DMS 273 treated with DMSO at 0.1 percent for 48 hours (cell line): ENCODE measurements at places on chromosomes 7 and 10.

- DNase-seq: no peak
Measured at GRCh38 chr10:23403719-23404118, 35.2 kb upstream of the OTUD1 start.

GRCh38 chr7:154686305-154686704, 316.6 kb downstream of the PAXIP1 start:
- no peak for DNase-seq

DNA sequence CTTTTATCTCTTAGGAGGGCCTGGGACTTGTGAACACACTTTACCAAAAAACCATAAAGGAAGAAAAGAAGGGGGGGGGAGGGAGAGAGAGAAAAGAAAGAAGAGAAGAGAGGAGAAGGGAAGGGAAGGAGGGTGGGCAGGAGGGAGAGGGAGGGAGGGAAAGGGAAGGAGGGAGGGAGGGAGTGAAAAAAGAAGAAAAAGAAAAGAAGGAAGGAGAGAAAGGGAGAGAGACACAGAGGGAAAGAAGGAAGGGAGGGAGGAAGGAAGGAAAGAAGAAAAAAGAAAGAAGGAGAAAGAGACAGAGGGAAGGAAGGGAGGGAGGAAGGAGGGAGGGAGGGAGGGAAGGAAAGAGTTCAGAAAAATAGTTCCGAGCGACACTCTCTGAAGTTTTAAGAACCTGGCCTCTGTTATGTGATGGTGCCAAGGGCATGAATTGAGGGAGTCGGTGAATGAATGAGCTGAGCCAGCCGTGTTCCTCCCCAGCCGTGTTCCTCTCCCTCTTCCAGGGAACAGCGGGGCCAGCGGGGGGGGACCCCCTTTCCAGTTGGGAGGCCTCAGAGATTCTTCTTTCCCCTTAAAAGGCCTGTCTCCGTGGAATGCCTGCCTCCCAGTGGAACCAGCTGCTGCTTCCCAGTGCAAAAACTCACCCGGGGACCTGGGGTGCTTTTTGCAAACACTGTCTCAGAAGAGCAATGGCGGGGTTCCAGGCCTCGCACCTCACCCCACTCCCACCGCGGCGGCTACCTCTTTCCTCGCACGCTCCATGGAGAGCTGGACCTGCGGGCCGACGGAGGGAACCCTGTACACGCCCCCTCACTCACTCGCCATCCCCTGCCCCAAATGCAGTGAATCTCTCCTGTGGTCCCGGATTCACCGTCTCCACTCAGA, 84.1 kb downstream of the FOXL3 start:
- DNase-seq: no peak

- no peak for DNase-seq
Measured at GRCh38 chr7:22663721-22664120, 63.3 kb upstream of the IL6 start.

GRCh38 chr10:117374506-117375359, 507 bp downstream of the PDZD8 start:
- DNase-seq: no peak

DNA sequence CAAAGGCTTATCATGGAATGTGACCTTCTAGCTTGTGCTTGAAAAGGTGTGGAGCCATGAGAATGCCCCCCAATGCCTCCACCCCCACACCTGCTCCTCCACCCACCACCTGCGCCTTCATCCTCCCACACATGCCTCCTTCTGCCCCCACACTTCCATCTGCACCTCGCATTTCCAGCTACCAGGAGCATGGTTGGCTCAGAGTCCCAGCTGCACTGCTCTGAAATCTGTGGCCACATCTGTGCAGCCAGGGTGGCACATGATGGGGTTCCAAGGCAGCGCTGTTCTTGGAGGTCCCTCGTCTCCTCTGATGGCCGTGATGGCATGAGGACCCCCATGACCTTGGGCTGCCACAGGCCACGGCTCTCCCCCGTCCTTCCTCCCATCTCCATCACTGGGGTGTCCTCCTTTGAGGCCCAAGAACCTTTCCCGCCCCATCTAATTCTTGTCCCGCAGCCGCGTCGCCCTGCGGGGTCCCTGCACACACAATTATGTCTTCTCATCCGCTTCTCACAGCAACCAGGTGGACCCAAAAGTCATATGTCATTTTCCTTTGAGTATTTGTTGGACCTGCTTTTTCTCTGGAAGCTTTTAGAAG, 40.6 kb upstream of the CNPY1 start:
- DNase-seq: no peak

- DNase-seq: no peak
Measured at GRCh38 chr10:127275793-127276450, 79.5 kb upstream of the INSYN2A start.

DNA sequence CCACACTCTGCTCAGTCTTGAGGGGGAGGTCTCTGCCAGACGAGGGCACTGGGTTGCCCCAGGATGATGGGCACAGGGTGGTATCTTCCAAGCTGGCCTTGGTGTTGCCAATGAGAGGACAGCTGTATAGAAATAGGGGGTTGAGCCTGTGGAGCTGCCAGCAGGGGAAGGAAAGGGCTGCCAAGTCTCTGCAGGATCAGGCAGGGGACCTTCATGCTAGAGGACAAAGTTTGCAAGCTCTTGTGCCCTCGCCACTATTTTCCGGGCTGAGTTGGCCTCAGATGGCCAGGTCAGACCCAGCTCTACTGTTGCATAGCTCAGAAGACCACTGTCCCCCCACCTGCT, 68.7 kb downstream of the ARHGAP22 start:
- DNase-seq: no peak

DNA sequence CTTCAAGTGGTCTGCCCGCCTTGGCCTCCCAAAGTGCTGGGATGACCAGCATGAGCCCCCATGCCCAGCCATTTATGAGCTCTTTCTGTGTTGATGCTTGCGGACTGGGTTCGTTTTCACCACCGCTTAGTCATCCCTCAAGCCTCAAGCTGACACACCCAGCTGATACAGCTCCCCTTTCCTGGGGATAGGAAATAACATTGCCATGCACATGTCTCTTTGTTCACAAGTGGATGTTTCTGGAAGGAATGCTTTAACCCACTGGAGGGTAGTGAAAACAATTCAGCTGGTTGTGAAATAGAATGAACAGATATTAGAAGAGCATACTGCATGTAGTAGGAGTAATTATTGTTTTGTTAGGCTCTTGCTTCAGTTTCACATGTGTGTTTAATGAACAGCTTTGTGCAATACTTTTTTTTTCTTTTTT, 8.5 kb upstream of the METTL27 start:
- no peak for DNase-seq

DNA sequence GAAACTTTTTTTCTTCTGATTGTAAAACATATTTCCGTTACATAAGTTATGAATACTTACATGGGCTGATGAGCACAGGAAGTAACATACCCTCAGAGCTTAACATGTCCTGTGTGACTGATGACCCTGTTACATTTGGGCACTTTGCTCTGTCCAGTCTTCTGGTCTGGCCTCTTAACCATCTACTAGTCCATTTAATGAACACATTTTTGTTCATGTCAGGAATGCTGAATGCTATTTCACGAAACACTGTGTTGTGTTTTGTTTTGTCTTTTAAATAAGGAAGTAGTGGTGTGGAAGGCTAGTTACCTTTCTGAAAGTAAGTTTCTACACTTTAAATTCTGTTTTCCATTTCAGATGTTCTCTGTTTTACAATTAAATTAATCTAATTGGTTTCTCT, 77.7 kb downstream of the RBM33 start:
- no peak for DNase-seq

DNA sequence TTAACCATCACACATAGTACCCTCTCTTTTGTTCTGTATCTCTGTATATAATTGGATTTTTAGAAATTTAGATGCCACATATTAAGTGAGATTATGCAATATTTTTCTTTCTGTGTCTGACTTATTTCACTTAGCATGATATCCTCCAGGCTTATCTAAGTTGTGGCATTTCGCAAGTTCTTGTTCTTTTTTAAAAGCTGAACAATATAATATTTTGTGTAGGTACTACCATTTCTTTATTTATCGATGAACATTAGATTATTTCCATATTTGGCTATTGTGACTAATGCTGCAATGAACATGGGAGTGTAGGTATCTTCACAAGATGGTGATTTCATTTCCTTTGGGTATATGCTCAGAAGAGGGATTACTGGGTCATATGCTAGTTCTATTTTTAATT, 295.0 kb downstream of the SUGCT start:
- DNase-seq: no peak

DNA sequence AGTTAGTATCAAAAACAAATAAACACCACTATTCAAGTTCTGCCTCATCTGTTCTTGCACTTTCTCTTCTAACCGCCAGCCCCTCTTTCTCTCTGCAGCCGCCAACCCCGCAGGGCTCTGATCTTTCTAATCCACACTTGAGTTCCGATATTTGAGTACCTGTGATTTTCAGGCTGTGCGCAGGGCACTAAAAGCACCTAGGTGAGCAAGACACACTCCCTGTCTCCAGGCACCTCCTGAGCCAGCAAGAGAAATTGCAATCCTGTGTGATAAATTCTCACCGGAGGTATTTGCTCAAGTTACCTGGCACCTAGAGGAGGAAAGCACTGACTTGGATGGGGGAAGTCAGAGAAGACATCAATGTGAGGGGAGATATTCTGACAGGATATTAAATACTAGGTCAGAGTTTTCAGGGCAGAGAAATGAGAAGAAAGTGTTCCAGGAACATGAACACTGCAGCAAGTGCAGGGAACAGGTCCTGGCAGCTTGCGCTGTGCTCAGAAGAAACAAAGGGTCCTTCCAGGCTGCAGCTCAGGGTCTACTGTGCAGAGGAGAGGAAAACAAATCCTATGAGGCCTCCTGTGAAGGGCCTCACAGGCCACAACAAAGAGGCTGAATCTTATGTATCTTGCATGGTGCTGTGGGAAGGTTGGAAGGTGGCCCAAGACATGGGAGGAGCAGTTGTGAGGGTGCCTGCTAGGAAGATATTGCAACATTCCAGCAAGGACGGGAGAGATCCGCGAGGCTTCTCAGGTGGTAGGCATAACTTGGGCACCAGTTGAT, 568.7 kb upstream of the MGMT start:
- DNase-seq: no peak

DNA sequence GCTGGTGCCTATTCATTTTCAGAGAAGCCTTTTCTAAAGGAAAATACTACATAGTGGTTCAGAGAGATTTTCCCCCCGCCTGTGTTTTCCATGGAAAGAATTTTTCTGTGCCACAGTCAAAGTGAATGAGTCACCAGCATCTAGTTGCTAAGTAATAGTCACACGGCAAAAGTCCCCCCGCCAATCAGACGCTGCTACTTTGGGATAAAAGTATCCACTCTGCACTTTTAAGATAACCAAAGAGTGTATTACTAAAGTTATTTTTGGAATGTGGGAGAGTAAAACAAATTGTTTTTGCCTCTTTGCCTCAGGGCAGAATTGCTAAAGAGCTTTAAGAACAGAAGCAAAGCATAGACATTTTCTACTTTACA, 23.5 kb downstream of the ABLIM1 start:
- no peak for DNase-seq

DNA sequence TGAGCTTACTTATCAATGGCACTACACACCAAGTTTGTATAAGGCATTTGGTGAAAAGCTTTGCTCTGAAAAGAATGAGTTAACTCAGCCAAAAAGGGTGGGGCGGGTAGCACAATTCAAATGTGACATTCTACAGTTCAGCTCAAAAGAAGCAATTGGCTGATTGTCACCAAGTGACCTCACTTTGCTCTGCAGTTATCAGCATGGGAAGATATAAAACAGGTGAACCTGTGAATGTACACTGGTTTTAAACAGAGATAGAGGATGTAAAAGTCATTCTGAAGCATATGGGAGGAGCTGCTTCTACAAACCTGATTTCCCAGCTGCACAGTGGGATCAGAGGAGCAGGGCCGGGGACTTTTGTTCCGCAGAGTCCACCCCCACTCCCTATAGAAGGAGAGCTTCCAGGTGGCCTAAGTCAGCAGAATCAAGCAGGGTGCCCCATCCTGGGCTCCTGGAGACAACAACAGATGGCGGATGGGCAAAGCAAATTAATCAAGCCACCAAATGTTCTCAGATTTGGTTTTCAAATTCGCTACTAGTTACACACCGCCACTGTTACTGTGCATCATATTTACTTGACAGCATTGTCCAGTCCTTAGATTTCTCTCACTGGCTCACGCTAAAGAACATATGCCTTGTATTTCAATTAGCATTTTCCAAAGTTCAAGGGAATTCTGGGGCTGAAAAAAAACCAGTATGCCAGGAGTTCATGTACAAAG, 27.5 kb upstream of the NPVF start:
- peak; percentile 99 for DNase-seq

GRCh38 chr7:3859431-3859830, 558.4 kb downstream of the SDK1 start:
- DNase-seq: no peak

- DNase-seq: no peak
Measured at GRCh38 chr10:103792547-103792946, 62.8 kb downstream of the SH3PXD2A start.

DNA sequence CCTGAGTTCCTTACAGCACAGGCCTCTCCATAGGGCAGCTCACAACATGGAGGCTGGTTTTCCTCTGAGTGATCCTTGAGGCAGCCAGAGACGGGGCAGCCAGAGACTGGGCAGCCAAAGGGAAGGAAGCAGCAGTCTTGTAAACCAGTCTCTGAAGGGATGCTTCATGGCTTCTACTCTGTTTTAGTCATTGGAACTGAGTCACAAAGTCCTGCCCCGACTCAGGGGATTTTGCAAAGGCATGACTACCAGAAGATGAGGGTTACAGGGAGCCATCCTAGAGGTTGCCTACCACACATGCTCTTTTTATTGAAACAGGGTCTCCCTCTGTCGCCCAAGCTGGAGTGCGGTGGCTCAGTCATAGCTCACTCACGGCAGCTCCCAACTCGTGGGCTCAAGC, 44.4 kb upstream of the COMMD3 start:
- DNase-seq: no peak

DNA sequence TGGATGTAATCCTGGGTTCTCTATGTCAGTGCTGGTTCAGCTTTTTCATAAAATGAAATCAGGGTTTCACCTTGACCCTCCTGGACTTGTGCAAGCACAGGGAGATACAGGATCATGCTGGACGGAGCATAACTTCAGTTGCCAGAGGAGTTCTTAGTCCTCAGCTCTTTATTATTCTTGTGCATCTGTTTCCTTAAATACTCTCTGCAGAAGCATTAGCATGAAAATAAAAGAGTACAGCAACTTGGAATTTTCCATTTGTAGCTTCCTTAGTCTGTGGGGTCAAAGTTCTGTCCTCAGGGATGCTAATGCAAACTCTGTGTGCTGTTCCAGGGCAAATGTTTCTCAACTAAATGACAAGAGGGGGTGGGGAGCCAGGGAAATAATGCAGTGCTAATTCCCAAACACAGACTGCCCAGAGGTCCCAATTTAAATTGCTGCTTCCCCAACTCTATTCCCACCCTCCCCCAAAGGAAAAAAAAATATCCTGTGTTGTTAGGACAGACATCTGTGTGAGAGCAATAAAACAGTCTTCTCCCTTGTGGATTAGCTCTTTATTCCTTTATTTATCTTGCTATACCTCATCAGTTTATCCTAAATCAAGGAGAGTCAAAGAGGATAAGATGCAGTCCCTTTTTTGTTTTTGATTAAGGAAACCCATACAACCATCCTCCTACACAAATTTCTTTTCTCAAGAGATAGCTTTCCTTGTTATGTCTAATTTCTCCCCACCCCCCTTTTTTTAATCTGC, 905.0 kb downstream of the LRMDA start:
- DNase-seq: peak; percentile 28
